ENCODE measurements at places on chromosomes 4 and X.

DNA sequence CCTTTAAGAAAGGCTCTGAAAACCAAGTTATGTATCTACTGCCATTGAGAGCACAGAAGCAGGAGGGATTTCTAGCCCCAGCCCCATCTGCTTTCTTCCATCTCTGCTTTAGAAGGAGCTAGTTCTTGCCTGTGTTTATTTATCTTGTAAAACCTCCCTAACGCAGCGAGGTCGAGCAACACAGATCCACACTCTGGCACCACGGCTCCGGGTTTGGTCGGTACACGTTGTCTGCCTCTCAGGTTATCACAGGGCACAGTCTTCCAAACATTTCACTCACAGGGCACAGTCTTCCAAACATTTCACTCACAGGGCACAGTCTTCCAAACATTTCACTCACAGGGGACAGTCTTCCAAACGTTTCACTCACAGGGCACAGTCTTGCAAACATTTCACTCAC lies 69.7 kb upstream of the TLR3 start:
- no peak for DNase-seq

GRCh38 chrX:154457491-154458115 lies 478 bp upstream of the PLXNA3 start:
- DNase-seq = peak; percentile 60

DNA sequence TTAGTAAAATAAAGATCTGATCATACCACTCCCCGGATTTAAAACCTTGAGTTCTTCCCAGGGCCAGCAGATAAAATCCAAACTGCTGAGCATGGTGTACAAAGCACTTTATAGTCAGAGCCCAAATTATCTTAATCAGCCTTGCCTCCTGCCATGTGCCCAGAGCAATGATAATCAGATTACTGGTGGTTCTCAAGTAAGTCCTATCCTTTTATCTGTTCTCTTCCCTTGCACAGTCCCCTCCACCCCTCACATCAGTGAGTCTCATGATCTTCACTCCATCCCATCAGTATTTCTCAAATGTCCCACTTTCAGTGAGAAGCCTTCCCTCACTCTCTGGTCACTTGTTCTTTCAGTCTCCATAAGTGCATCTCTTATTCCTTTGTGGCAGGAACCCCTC lies 22.7 kb downstream of the INTS6L start:
- DNase-seq = no peak

DNA sequence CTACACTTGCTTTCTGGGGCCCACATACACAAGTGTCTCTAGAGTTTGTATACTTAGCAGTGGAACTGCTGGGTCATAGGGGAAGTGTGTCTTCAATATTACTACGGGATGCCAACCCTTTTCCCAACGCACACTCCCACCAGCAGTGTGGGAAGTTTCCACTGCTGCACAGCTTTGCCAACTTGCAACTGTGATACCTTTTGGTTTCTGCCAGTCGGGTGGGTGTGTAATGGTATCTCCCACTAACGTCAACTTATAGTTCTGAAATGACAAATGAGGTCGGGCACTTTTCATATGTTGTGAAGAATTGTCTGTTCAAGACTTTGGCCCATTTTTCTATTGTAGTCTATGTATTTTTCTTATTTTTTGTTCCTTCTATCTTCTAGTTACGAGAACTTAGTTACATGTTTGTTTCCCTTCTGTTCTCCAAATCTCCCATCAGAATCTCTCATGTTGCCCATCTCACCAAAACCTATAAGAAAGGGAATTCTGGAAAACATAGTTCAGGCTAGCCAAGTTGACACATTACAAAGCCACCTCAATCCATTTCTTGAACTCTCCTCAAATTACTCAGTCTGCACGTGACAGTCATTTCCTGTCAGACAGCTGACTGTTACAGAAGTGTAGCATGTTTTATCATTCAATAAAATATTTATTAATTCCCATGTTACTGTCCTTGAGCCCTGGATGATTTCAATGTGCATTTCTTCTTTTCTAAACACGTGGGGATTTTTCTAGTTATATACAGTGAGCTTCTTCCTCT lies 30.7 kb downstream of the PNMA6E start:
- no peak for DNase-seq

- no peak for DNase-seq
Measured at GRCh38 chr4:141309874-141310273, 89.2 kb downstream of the ZNF330 start.

DNA sequence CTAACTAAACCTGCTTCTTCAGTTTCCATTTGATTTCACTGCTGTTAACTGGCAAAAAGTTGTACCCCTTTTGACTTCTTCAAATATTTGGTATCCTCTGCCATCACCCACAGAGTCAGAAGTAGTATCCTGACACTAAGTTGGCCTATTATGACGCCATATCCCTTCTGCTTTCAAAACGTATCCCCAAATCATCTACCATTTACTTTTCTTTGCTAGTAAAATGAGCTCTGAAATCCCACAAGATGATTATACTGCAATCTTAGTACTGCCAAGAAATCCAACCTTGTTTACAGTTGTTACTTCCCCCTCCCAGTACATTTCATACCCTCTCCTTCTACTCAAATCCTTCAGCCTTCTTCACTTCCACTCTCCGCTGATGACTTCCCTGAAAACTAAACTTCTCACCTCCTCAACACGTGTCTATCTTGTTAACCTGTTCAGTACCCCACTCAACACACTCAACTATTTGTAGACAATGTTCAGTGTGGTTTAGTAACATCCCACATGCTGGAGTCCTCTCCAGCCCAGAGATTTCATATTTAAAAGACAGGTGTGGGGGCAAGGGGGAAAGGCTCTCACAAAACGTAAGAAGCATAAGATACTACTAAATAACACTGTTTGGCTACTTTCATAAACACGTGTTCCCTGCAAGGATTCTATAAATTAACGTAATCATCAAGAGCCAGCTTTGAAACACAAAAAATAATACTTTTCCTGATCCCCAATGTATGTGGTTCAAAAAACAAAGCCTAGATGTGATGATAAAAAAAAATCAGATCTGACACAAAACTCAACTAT lies 1.3 kb downstream of the NAF1 start:
- peak; percentile 21 for DNase-seq

- DNase-seq = peak; percentile 66
Measured at GRCh38 chr4:182806259-182807252, 110.6 kb downstream of the DCTD start.

GRCh38 chrX:57871463-57871862 lies 38.8 kb downstream of the ZXDA start:
- no peak for DNase-seq

DNA sequence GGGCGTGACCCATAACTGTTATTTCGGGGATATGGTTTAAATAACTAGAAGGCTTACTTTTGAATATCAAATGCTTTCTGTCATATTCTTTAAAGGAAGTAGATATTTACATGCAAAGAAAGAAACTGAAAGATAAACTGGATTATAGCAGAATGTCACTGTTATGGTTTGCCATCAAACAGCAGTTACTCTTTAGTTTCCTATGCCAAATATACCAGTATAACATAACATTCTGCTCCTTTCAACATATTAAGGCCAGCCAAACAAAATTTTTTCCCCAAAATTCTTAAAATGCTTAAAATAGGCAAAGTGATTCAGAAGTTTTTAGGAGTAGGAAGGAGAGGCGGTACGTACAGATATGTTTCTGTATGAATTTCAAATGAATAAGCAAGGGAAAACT lies 27.0 kb downstream of the KDM6A start:
- DNase-seq = no peak

GRCh38 chr4:101010987-101011386 lies 336.3 kb downstream of the PPP3CA start:
- DNase-seq = no peak

DNA sequence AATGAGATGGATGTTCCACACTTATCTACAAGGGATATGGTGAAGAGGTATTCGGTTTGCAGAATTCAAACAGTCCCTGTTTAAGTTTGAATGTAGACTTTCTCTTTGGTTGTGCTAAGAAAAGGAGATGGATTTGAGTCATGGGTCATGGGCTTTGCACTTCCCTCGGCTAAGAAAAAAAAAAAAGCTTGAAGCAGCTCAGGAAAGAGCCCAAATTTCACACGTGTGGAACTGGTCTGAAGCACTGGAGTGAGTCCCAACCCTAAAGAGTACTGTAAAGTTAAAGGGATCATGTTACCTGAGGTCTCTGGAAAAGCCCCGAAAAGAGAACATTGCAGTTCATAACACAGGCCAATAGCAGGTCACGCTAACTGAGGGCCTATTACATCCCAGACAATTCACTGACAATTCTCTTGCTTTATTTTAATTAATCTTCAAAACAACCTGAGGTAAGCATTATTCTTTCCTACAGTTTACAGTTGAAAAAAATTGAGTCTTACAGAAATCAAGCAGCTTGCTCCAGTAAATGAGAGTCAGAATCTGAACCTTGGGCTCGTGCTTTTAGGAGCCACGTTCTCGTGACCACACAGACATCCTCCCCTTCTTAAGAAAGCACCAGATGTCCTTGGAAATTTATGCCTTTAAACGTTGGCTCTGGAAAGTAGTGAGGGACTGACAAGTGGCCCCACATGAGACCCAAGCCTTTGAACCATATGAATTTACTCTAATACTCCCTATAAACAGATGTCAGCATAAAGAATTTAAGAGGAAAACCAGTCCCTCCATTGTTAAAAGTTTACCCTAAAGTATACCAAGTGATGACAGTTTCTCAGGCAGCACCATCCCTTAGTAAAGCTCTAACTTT lies 89.3 kb downstream of the MAD2L1 start:
- no peak for DNase-seq

GRCh38 chr4:89496851-89497250 lies 189.3 kb upstream of the GPRIN3 start:
- no peak for DNase-seq

Data from RPMI8226 (cell line).